ENCODE measurements at places on chromosomes 3 and 15. TPM values are rescaled to one million over a fixed set of nuclear protein-coding genes. Genes with fewer than 3 reads are reported as not detected.

- H3K27me3 ChIP-seq, result no peaks in the 10 kb centered on the region
- no peak overlapping the region for H3K4me3 ChIP-seq
- no peak for DNase-seq
- no peaks in the 10 kb centered on the region for H3K4me1 ChIP-seq
- no peaks in the 10 kb centered on the region for H3K36me3 ChIP-seq
These were observed 50.9 kb downstream of the ZPLD1 start for GRCh38 chr3:102485701-102486100.

DNA sequence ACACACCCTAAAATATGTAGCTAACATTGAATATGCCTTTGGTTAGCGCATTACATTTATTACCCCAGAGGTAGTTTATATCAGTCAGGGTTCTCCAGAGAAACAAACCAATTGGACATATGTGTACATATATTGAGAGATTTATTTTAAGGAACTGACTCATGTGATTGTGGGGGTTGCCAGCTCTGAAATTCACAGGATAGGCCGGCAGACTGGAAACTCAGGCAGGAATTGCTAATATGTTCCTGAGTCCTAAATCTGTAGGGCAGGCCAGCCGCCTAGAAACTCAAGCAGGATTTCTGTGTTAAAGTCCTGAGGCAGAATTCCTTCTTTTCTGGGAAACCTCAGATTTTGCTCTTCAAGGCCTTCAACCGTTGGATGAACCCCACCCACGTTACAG is 189.7 kb downstream of the CDIN1 start:
- no peak for DNase-seq
- no peaks in the 10 kb centered on the region for H3K27me3 ChIP-seq
- no peak overlapping the region for H3K4me3 ChIP-seq
- no peaks in the 10 kb centered on the region for H3K36me3 ChIP-seq

FOXP1 gene
- 456 TPM for total RNA-seq

DNA sequence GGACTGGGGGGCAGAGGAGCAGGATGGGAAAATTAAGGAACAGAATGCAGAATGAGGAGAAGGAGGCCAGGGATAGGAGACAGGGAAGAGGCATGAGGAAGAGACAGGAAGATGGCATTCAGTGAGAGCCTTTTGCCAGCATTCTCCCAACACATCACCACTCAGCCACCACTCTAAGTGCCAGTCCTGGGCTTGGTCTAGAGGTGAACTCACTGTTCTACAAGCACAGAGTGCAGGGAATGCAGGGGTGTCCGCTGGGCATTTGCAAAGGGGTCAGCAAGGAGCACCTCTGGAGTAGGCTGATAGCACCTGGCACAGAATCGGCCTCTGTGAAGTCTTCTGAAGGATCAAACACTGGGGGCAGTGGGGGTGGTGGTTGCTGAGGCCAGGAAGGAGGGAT is 14.6 kb upstream of the IGDCC3 start:
- no peak overlapping the region for H3K4me3 ChIP-seq
- H3K27me3 ChIP-seq, result peaks cover 2% of the 10 kb centered on the region
- H3K4me1 ChIP-seq, result no peaks in the 10 kb centered on the region
- H3K36me3 ChIP-seq, result no peaks in the 10 kb centered on the region
- no peak for DNase-seq

- no peak overlapping the region for H3K27ac ChIP-seq
- H3K36me3 ChIP-seq, result no peaks in the 10 kb centered on the region
- H3K4me3 ChIP-seq, result no peak overlapping the region
- H3K4me1 ChIP-seq, result no peaks in the 10 kb centered on the region
- no peak for DNase-seq
These were observed 307.9 kb upstream of the MDFIC2 start for GRCh38 chr3:70620367-70620766.

GRCh38 chr15:81373775-81374395 is at the start of gene TMC3:
Gene TMC3, minus strand, starts transcription at chr15:81374213. Its CDS starts 136 bp downstream, at chr15:81374077.
- no peaks in the 10 kb centered on the region for H3K27me3 ChIP-seq
- H3K27ac ChIP-seq, result no peak within 1 kb of the TSS
- DNase-seq, result no peak
- no peak within 1 kb of the TSS for H3K4me3 ChIP-seq

NOX5 gene
- 0.05 TPM for total RNA-seq

P2RY14 gene
- total RNA-seq, result 1.8 TPM

- no peak for DNase-seq
- no peaks in the 10 kb centered on the region for H3K27me3 ChIP-seq
- H3K4me1 ChIP-seq, result no peaks in the 10 kb centered on the region
- no peak overlapping the region for H3K27ac ChIP-seq
- H3K36me3 ChIP-seq, result no peaks in the 10 kb centered on the region
These were observed 199.4 kb upstream of the TTC14 start for GRCh38 chr3:180402471-180403073.

DNA sequence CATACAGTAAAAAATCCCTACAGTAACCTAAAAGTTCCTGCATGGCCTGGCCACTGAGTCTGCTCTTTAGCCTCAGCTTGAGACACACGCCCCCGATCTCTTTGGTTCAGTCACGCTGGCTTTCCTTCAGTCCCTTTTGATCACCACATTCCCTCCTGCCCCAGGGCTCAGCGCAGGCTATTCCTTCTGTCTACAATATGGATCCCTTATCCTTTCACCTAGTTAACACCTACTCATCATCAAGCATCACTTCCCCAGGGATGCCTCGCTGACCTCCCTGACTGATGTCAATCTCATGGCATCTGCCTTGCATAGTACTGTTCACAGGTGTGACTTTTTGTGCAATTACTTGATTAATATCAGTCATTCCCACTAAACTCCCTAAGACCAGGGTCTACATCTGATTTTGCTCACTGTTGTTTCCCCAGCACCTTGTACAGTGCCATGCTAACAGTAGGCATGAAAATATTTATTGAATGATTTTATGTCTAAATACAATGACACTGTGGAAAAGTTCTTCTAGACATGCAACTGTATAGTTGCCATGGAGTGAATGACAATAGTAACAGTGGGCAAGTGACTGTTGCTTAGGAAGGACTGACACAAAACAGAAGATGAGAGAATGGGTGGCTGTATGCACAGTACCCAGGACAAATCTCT is at the start of gene SNTN:
Gene SNTN (plus strand): TSS at position 610 of the 660 bp plus-strand sequence. CDS start 13 bp downstream, at position 623.
- H3K27ac ChIP-seq, result no peak within 1 kb of the TSS
- H3K4me3 ChIP-seq, result no peak within 1 kb of the TSS
- H3K4me1 ChIP-seq, result no peaks in the 10 kb centered on the region
- DNase-seq, result no peak

DNA sequence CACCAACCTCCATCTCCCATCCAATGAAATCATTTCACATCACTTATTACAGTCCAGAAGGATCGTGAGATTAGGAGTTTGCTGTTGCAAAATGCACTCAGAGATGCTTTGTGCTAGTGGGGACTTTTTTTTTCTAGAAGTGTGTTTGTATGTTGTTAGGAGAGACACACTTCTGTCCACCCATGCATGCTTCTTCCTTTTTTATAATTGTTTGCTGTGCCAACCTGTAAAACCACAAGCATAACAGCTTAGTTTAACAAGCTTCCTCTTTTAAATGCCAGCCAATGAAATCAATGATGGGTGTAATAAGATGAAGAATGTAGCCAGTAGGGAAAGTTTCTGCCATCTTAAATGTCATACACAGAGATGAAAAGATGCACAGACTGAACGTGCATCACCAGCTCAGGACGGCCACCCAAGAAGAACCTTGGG is 305.6 kb upstream of the STT3B start:
- H3K27ac ChIP-seq, result peak overlapping the region; percentile 66
- no peaks in the 10 kb centered on the region for H3K36me3 ChIP-seq
- DNase-seq, result peak; percentile 70
- no peaks in the 10 kb centered on the region for H3K27me3 ChIP-seq

GRCh38 chr15:56844892-56845291 is 73.6 kb upstream of the TCF12 start:
- no peaks in the 10 kb centered on the region for H3K36me3 ChIP-seq
- no peak overlapping the region for H3K4me3 ChIP-seq
- no peaks in the 10 kb centered on the region for H3K27me3 ChIP-seq
- no peaks in the 10 kb centered on the region for H3K4me1 ChIP-seq
- H3K27ac ChIP-seq, result no peak overlapping the region
- DNase-seq, result no peak

DNA sequence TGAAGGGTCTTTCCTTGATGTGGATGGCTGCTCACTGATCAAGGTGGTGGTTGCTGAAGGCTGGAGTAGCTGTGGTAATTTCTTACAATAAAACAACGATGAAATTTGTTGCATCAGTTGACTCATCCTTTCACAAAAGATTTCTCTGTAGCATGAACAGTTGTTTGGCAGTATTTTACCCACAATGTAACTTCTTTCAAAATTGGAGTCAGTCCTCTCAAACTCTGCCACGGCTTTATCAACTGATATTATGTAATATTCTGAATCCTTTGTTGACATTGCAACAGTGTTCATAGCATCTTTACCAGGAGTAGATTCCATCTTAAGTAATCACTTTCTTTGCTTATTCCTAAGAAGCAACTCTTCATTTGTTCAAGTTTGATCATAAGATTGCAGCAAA is 252.6 kb downstream of the UBE2E2 start:
- no peaks in the 10 kb centered on the region for H3K27me3 ChIP-seq
- no peaks in the 10 kb centered on the region for H3K4me1 ChIP-seq

LARP6 gene
- not detected for total RNA-seq

GRCh38 chr3:132486099-132486498 is 68.8 kb downstream of the DNAJC13 start:
- no peak for DNase-seq
- H3K4me3 ChIP-seq, result no peak overlapping the region
- H3K27me3 ChIP-seq, result no peaks in the 10 kb centered on the region
- no peaks in the 10 kb centered on the region for H3K4me1 ChIP-seq
- H3K36me3 ChIP-seq, result peaks cover 64% of the 10 kb centered on the region
- no peak overlapping the region for H3K27ac ChIP-seq

GRCh38 chr15:38877471-38877870 is 312.9 kb upstream of the RASGRP1 start:
- no peaks in the 10 kb centered on the region for H3K4me1 ChIP-seq
- no peak overlapping the region for H3K27ac ChIP-seq
- H3K27me3 ChIP-seq, result no peaks in the 10 kb centered on the region
- no peak overlapping the region for H3K4me3 ChIP-seq

- H3K4me3 ChIP-seq, result no peak overlapping the region
- no peak overlapping the region for H3K27ac ChIP-seq
These were observed 146.3 kb downstream of the P3H2 start for GRCh38 chr3:189974359-189974758.

DNA sequence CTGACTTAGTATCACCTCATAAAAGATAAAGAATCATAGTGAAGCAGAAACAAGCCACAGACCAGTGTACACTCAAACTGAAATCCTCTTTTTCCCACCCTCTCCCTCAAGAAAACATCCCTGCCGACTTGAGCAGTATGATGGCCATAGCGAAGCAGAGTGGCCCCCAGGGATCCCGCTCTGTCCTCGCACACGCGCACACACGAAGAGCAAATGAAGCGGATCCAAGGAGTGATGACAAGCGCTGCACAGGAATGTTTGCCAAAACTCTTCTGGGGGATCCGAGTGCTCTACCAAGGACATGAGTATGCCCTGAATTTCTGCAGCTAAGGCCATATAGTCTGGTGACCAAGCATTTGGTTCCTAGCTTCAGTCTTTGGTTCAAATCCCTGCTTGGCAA is 134.5 kb upstream of the C2CD4B start:
- H3K4me1 ChIP-seq, result no peaks in the 10 kb centered on the region
- H3K4me3 ChIP-seq, result no peak overlapping the region
- H3K27me3 ChIP-seq, result no peaks in the 10 kb centered on the region
- DNase-seq, result no peak
